CMK (cell line): ENCODE measurements at places on chromosomes 16 and 17.

- DNase-seq = no peak
Measured at GRCh38 chr17:7703584-7704479, 1.2 kb upstream of the EFNB3 start.

DNA sequence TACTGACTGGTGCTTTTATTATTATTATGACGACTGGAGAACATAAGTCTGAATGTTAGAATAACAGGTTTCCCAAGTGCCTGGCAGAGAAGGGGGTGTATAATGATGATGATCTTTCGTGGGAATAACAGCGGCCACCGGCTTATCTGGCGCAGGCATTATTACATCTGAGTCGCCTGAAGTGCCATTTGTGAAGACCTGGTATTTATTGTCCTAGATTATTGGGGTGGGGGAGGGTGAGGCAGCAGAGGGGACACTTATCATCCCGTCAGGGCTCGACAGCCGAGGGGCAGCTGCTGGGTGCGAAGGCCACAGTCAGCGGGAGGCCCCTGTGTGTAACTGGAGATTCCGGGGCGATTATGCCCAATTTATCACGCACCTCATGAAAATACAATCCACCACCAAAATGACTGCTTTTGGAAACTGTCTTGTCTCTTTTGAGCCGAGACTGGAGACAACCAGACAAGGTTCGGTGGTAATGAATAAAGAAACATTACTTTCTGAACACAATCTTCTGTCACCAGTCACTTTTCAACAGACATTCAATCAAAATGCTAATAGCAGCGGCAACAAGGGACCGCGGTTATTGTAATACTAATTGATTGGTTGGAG is 199.3 kb downstream of the CCDC182 start:
- no peak for DNase-seq

DNA sequence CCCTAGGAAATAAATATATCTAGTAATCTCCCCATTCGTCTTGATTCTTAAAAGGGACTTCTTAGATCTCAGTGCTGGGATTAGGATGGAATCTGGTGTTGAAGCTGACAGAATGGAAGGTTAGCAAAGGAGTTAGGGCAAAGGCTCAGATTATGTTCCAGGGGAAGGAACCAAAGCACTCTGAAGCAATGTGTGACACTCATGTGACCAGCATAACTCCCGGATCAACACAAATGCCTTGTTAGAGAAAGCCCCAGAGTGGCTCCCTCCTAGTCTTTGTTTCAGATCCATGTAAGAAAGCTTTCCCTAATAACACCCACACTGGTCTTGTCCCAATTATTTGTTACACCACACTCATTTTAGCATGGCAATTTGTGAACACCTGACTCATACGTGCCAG is 62.6 kb upstream of the ERN1 start:
- no peak for DNase-seq

DNA sequence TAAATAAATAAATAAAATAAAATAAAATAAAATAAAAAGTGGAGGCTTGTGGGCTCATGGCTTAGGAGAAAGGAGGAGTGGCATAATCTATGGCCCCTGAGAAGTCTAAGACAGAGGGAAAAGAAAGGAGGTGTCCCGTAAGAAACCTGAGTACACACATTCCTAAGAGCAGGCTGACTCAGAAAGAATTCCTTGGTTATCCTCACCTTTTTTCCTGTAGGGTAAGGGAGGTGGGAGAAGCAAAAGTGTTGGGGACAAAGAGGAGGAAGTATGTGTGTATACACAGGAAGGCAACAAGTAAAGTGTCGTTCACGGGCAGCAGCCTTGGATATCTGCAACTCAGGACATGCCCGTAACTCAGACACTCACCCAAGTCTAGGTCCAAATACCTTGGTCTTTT is 29.3 kb downstream of the MARF1 start:
- no peak for DNase-seq

DNA sequence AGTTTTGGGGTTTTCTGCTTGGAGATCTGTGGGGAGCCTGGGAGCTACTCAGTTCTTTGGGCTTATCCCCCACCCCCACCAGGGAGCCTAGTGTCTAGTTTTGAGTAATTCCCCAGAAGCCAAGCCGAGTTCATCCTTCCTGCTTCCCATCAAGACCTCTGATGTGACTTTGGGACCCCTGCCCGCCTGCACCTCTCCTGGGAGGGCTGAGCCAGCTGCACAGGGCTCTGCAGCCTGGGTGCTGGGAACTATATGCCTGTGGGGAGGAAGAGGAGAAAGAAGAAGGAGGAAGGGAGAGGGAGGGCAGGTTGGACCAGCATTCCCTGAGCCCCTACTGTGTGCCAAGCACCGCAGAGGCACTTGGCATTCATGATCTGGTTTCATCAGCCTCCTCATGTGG is 178.9 kb downstream of the TMEM132E start:
- no peak for DNase-seq

DNA sequence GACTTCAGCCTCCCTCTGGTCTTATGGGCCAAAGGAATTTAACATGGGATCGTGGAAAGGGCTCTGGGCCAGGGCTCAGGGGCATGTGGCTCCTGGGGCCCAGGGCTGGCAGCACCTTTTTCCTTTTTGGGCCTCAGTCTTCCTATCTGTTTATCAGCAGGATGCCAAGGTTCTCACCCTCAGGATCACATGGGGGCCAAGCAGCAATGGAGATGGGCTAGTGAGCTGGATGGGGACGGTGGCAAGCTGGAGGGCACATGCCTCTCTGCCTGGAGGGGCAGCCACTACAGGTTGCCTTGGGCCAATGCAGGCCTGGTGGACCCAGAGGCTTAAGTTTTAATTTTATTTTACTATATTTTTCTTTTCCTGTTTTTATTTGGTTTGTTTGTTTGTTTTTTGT is 95.4 kb downstream of the CYLD start:
- no peak for DNase-seq

GRCh38 chr16:53068423-53068833 is 13.6 kb downstream of the CHD9 start:
- no peak for DNase-seq

- no peak for DNase-seq
Measured at GRCh38 chr17:68399638-68400403, 57.5 kb downstream of the WIPI1 start.

GRCh38 chr17:65228734-65229620 is 91.8 kb downstream of the RGS9 start:
- DNase-seq = peak; percentile 18

GRCh38 chr17:46958041-46958591 is 20.9 kb downstream of the RPRML start:
- DNase-seq = no peak

DNA sequence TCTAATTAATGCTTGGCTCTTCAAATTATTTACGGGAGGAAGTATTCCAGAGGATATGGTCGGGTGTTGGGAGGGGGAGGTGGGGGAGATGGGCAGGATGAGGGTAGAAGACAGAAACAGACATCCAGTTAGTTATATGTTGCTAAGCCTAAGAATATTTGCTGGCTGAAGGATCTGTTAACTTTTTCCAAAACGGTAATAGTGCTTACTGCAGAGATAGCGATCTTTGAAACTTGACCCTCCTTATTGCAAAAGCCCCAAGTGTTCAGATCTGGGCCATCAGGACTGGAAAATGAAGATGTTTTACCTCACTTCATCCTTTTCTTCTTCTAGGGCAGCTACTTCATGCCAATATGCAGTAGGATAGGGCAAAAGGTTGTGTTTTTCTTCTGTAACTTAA is 27.0 kb upstream of the MMD start:
- DNase-seq = no peak

DNA sequence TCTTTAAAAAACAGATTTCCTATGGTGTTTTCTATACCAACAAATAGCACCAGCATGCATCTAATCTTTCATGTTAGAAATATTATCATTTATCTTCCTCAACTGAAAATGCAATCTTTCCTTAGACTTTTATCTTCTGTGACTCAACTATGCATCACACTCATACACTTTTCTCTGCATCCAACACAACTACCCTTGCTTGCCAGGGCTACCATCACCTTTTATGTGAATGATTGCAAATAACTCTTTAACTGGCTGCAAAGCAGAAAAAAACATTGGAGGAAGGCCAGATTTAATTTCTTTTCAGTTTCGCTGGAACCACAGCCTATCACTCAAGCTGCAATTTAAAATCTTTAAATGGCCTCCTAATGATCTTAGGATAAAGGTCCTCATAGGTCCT is 212.9 kb downstream of the CDH8 start:
- no peak for DNase-seq

GRCh38 chr16:19843371-19843770 is 41.3 kb downstream of the GPRC5B start:
- no peak for DNase-seq

GRCh38 chr17:13967416-13967815 is 101.9 kb upstream of the COX10 start:
- no peak for DNase-seq

DNA sequence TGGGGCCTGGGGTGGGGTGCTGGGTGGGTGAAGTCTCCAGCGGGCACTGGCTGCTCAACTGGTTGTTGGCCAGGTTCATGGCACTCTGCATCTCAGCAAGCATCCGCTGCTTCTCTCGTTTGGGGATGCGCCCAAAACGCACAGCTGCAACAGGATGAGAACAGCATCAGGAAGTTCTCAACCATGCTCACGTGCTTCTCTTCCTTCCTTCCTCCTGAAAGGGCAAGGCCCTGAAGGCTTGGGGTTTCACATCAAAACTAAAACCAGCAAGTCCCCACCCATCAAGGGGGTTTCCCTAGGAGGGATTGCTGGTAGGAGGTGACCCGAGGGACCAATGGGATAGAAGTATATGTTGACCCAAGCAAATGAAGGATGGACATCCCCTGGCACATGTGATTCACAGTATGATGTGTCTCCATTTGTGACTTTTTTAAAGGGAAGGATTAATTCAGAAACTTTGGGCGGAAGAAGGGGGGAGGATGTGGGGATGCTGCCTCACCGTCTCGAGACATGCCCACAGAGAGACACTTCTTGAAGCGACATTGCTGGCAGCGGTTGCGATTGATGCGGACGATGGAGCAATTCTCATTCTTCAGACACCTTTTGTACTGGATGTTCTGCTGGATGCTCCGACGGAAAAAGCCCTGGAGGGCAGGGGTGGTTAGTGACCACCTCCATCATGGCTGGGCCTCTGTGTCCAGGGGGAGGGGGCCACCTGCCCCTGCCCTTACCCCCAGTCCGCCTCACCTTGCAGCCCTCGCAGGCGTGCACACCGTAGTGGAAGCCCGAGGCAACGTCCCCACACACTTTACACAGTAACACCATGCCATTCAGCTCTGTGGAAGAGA is 4.2 kb downstream of the NR1D1 start:
- DNase-seq = no peak

GRCh38 chr16:19066988-19067348 is 446 bp upstream of the COQ7 start:
- DNase-seq = no peak

GRCh38 chr17:29451121-29451742 is 61.1 kb downstream of the TAOK1 start:
- DNase-seq = no peak

GRCh38 chr16:16021988-16022682 is 72.7 kb downstream of the ABCC1 start:
- DNase-seq = no peak

- no peak for DNase-seq
Measured at GRCh38 chr17:2898255-2898926, 102.2 kb downstream of the RAP1GAP2 start.

DNA sequence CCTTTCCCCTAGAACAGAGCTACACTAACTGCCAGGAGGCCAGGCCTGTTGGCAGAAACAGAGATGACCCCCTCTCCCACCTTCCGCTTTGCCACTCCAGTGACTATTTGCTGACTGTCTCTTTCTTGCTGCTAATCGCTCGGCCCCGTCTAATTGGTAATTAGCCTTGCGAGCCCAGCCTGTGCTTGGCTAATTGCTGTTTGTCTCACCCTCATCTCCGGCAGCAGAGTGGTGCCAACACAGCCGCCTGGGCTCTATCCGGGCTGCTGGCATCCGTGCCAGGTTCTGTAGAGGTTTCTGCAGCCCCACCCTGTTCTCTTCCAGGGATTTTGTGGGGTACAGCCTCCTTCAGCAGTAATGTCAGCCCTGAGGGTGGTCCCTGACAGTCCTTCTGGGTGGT is 27.4 kb upstream of the PHB1 start:
- no peak for DNase-seq

GRCh38 chr17:62653826-62654761 is 26.6 kb downstream of the MRC2 start:
- no peak for DNase-seq

DNA sequence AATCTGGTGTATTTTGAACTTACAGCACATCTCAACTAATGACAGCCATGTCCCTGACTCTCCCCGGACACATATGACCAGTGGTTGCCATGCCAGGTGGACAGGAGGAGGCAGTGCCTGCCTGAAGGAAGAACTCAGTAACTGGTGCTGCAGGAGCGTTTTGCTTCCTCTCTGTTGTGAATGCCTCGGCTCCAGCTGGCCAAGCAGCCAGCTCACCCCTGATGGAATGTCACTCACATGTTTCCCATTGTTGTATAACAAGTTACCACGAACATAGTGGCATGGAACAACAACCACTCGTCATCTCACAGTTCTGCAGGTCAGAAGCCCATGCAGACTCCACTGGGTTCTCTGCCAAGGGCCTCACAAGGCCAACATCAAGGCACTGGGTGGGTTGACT is 20.1 kb upstream of the IRF8 start:
- no peak for DNase-seq

DNA sequence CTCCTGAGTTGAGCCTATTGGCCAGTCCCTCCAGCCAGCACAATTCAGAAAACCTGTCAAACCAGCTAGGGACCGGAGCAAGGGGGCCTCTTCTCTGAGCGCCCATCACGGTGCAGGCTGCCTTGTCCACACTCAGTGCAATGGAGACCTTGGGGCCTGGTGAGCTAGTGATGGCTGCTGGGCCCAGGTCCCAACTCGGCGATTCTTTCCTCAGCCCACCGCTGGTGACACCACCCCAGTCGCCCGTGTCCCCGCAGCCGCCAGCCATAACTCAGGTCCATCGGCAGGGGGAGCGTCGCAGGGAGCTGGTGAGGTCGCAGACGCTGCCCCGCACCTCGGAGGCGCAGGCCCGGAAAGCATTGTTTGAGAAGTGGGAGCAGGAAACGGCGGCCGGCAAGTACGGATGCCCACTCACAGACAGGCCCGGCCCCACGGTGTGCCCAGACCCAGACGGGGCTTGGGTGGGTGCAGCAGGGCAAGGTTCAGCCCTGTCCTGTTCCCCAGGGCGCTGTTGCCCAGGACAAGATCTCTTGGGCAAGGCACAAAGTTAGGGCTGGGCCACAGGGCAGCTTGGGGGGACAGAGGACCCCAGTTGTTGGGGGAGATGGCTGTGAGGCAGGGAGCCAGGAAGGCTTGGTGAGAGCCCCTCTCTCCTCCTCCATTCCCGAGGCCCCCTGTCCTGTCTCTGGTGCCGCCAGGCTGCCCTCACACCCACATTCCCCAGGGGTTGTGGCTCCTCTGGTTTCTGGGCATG is 10.8 kb downstream of the SMTNL2 start:
- no peak for DNase-seq

DNA sequence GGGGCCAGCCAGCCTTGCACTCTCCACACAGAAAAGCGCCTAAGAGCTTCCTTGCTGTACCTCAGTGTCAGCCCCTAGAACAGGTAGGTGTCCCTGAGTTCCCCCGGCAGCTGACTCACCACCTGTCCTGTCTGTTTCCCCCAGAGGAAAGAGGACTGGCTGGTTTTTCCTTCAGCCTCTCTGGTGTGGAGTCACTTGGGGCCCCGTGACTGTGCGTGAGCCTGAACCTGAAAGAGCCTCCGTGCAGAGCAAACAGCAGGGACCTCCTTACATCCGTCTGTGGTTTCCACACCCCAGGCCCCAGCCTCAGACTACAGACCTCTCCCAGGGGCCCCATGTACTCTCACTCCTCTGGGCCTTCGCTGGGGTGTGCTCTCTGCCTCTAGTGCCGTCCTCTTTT is 87.8 kb downstream of the GNAO1 start:
- DNase-seq = no peak
